Stimulated activated CD4-positive, alpha-beta T cell treated with anti-CD3 and anti-CD28 coated beads, Interleukin-12 subunit alpha, Interleukin-12 subunit beta, amount 100 ng/mL, for 48 hours (primary cell): ENCODE measurements at places on chromosomes 5 and 9.

DNA sequence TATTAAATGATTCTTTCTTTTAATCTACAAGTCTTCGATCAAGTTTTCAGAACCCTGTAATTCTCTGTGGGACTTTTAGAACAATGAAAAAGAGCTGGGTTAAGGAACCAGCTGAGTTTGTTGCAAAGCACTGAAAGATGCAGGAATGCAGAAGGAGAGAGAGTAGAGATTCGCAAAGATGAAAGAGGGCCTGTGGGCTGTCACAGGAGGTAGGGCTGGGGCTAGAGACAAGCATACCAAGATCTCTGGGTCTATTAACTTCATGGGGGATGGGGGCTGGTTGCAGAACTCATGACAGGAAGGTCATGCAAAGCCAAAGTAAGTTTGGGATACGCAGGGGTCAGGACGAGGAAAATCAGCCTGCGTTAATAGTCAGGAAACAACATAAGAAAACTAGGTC, 81.8 kb downstream of the LURAP1L start:
- no peak for DNase-seq

GRCh38 chr5:178895615-178896571, at the start of gene ZFP2:
TSS of gene ZFP2 (plus strand) at chr5:178895913. CDS start at chr5:178931314, 35,401 bp downstream.
- peak; percentile 7 for DNase-seq

- no peak for DNase-seq
Observed at GRCh38 chr5:36070687-36071571, 4.2 kb upstream of the UGT3A2 start.

DNA sequence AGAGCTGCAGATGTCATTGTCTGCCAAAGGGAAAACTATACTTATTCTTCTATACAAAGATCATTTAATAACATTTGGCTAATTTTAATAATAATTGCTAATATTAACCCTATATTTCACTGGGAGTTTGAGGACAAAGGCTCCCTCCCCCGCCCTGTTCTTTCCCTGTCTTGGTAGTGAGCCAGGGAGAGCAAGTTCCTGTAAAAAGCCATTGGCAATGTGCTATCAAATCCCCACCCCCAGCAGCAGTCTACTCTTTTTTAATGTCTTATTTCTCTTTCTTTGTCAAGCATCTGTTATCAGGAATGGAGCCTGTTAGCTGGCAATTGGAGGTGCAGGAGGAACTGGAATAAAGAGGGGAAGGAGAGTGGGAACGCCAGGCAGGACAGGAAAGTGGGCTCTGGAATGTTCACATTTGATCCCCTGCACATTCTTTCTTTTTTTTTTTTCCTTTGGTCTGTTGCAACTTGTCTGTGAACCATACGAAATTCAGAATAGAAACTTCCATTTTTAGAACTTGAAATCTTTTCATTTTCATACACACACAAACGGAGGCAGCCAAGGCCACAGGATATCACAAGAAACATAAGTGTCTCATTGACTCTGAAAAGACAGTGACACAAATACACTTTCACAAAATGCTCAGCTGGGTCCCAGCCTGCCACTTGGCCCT, 664.8 kb upstream of the ZNF608 start:
- DNase-seq: no peak

DNA sequence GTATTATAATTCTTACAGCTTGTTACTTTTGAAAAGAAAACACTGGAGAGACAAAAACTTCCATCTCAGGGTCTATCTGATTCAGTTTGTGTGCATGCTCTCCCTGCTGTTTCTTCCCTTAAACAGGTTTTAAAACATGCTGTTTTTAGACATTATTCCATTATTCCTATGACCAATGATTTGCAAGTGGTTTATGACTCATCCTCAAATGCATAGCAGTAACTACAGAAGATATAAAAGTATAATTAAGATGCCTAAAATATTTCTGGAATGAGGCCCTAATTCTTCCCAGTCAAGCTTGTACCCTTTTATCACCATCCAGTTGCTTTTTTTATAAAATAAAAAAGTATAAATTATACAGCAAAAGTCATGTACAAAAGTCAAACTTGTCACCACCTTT, 3.7 kb downstream of the DTWD2 start:
- DNase-seq: no peak

- DNase-seq: no peak
Observed at GRCh38 chr5:122126177-122126755, 3.1 kb upstream of the ZNF474 start.

DNA sequence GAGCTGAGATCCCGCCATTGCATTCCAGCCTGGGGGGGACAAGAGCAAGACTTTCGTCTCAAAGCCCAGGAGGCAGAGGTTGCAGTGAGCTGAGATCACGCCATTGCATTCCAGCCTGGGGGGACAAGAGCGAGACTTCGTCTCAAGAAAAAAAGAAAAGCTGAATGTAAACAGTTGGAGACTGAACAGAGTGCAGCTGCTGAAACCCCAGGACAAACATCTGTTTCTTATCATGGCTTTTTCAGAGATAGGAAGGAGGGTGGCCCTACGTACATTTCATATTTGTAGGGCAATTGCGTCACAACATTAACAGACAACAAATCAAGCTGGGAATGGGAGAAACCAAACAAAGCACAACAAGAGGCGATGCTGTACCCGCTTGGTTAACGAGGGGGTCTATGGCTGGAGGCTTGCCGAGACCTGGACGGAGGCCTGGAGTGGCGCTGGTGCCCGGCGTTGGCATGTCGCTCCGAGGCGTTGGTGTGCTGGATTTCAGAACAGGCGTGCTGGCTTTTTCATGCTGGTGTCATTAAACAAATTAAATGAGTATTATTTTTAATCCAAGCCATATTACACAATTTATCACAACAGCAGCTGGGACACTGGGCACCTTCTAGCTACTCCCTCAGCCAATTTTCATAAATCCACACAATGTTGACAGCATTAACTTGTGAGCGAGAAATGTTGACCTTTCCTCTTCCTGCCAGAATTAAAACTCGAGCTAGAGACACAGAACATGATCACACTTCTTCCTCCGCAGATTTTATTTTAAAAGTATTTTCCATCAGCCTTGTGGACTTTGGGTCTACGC, 76.1 kb downstream of the TLE1 start:
- no peak for DNase-seq

- DNase-seq: no peak
Observed at GRCh38 chr9:100492952-100493351, 20.0 kb downstream of the TMEFF1 start.

GRCh38 chr5:55258339-55258738, 24.9 kb upstream of the CCNO start:
- DNase-seq: no peak

GRCh38 chr5:143233031-143233430, 170.5 kb downstream of the NR3C1 start:
- DNase-seq: no peak

GRCh38 chr9:124257070-124257843, 492 bp upstream of the NEK6 start:
- no peak for DNase-seq

- no peak for DNase-seq
Observed at GRCh38 chr9:35935261-35935660, 22.7 kb downstream of the OR2S2 start.

DNA sequence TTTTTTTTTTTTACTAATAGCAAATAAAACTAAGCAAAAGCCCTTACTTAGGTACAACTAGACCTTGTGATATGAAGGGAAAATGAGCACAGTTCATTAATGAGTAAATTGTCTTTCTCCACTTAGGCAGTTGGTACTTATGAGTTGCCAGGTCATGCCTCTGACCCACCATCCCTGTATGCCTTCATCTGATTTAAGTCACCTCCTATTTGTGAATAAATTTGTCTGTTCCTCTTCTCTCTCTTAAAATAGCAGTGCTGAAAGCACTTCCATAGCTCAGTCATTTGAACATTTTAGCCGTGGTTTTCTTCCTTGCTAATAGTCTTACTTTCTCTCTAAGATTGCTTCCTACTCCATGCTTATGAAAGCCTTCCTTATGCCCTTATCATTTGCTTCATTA, 61.4 kb downstream of the SLC44A1 start:
- no peak for DNase-seq

- no peak for DNase-seq
Observed at GRCh38 chr5:33891788-33892619, at the start of gene ADAMTS12. TSS of gene ADAMTS12 (minus strand) at chr5:33891990. CDS start at chr5:33891856, 134 bp downstream.

GRCh38 chr5:36403632-36404311, 102.1 kb upstream of the RANBP3L start:
- no peak for DNase-seq

DNA sequence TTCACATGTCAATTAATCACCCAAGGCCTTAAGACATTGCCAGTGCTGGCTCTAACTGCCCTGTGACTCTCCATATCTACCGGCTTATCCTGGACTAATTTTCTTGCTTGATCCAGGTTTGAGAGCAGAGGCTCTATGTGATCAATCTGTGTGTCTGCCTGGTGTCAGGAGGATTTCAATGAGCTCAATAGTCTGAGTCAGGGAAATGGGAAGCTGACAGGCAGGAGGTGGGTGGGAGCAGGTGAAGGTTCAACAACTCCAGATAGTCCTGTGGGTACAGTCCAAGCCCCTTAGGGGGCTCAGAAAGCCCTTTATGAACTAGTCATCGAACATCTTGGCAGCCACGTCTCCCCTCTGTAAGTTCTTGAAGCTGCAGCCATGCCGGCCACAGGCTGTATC, 72.2 kb downstream of the SHB start:
- DNase-seq: no peak

- DNase-seq: no peak
Observed at GRCh38 chr9:18834740-18835361, 198.2 kb downstream of the SAXO1 start.

DNA sequence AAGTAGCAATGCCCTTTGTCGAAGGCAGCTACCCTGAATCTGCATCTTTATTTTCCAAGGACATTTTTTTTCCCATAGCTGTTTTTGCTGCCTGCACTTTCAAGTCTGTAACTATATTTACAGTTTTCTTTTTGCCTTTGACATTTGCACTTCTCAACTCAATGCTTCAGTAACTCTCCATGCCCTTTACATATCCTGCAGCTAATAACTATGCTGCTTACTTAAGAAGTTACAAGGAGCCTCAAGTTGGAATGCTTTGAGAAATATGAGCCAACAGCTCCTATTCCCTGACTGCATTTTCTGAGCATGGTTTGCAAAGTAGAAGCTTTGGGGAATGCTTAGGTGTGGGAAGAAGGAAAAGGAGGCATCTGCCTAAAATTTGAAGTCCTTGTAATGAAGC, 194.8 kb upstream of the TRPC7 start:
- DNase-seq: no peak

DNA sequence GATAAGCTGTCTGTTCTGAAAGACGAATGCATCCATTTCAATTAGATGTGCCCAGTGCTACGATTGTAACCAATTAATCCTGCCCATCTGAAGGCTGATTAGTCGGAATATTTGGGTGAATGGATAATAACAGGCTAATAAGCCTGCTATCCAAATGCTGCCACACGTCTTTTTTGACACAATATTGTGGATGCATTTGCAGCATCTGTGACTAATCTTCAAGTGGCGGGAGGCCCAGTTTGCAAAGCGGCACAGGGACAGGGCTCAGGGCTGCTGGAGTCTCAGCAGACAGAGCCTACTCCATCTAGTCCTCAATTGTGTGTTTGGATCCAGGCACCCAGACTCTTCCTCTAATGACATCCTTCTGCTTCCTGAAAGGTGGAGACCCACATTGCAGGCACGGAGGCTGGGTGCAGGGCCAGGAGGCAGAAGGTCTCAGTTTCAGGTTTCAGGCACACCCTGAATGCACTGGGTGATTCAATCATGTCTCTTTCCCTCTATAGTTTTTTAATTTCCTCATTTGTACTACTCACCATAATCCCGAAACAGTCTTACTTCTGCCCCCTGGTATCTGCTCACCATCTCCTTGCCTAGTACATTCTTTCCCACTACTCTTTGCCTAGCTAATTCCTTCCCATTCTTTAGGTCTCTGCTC, 169.6 kb downstream of the ASTN2 start:
- no peak for DNase-seq

GRCh38 chr9:74973714-74974113, 21.0 kb upstream of the C9orf40 start:
- no peak for DNase-seq

- no peak for DNase-seq
Observed at GRCh38 chr5:168746893-168747640, 167.9 kb upstream of the PANK3 start.

DNA sequence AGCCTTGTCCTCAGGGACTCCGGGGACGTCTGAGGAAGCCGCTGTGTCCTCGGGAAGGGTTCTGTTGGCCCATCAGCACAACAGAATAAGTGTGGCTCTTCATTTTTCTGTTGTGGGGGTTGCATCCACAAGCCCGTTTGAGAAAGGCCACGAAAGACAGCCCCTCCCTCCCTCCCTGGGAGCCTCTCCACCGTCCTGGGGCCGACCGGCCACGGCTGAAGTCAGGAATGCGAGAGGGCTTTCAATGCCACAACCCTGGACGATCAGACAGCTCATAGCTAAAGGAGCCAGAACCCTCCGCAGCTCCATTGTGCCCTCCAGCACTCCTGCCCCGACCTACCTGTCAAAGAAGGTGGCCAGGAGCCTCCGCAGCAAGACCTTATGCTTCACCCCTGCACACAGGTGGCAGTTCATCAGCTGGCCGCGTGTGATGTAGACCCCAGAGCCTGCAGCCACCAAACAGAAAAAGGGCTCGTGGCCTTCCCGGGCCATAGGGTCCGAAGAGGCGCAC, 52.4 kb upstream of the UBAC1 start:
- DNase-seq: no peak

DNA sequence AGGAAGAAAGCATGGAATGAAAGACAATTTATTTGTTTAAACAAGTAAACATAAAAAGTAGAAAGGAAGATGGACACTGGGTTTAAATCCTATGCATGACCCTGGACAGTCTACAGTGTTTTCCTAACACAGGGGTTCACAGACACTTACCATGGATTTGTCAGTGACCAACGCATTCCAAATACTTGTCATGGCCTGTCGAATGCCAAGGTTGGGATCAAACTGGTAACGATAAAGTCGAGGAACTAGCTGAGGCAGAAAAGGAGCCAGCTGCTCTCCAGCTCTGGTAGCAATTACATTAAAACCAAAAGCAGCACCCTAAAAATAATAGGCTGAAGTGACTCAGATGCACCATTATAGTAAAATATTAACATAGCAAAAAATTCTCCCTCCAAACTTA, 59.4 kb upstream of the OR2K2 start:
- DNase-seq: no peak

GRCh38 chr5:119322948-119323537, 32.8 kb upstream of the TNFAIP8 start:
- DNase-seq: no peak
